ENCODE measurements at places on chromosomes 7 and 10.
A peak's percentile ranks its signal among the peaks of the same experiment; 100 is the strongest.

DNA sequence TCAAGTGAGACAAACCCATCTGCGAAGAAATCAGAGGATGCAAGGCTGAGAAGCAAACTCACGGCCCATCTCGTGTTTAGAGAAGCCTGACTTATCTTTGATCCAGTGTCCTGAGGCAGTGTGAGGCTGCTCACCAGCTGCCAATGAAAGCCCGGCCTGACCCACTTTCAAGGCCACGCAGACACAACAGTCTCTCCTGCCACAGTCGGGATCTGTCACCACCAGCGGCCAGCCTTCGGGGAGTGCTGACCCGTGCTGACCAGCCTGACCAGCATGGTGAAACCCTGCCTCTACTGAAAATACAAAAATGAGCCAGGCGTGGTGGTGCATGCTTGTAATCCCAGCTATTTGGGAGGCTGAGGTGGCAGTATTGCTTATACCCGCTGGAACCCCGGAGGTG, 7.4 kb upstream of the DNAJB6 start:
- no peak for DNase-seq

DNA sequence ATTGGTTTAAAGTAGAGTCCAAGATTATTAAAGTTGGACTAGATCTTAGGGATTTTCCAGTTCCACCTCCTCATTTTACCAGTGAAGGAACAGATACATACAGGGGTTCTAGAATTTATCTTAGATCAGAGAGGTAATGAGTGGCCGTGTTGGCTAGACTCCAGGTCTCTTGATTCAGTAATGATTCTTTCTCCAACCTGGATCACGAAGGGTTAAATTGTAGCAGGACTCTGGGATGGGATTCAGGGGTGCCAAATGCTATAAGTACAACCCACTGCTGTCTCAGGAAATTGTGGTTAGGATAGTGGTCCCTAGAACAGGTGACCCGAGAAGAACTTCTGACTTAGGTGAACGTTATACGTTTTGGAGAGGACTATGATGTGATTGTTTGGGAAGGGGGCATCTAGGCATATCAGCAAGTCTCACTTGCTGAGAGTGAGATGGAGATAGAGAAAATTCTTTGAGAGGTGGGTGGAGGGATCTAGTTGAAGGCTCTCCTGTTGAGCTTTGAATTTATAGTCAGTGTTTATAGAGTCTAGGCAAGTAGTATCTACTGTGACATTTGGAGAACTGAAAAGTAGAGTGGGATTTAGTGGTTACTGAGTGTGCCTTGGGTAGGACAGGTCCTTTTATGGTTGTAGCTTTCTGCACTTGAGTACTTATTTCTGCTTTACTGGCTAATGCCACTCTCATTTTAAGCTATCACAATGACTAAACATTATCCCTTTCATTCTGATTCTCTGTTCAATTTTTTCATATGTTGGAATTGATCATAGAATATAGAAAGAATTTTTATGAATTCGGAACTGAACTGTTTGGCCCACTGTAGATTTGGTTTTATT, 58.3 kb downstream of the ST7 start:
- DNase-seq, result no peak

- peak; percentile 93 for DNase-seq
These were observed at the start of gene PYROXD2 for GRCh38 chr10:98414932-98415730. Gene PYROXD2 (minus strand): TSS chr10:98415182. CDS start chr10:98415135, 47 bp downstream.

DNA sequence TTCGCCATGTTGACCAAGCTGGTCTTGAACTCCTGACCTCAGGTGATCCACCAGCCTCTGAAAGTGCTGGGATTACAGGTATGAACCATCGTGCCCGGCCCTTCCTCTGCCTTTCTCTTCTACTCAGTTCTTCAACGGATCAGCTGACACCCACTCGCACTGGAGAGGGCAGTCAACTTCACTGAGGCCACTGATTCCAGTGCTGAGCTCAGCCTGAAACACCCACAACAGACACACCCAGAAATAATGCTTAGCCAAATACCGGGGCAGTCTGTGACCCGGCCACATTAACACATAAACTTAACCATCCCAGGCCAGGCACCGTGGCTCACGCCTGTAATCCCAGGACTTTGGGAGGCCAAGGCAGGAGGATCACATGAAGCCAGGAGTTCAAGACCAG, 119.3 kb upstream of the CHST15 start:
- DNase-seq, result no peak

DNA sequence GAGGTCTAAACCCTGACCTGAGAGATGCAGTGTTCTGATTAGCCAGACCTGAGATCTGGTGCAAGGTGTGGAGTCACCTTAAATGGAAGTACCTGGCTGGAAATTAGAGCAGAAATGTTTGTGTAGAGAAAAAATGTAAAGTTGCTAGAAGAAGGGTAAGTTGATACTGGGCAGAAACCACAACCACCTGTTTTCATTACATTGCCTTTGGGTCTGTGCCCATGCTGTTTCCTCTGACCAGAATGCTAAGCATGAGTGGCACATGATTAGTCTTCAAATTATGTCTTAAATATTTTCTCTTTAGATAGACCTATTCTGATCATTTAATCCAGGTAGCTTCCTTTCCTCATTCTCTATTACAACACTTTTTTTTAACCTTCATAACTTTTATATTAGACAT, 69.0 kb downstream of the CASD1 start:
- no peak for DNase-seq
